ENCODE measurements at places on chromosomes 1 and 21. TPM values are rescaled to one million over a fixed set of nuclear protein-coding genes. Genes with fewer than 3 reads are reported as not detected.

GRCh38 chr1:15212954-15213291 lies 34.1 kb upstream of the FHAD1 start:
- H3K27ac ChIP-seq, result peak overlapping the region; percentile 46
- peaks cover 24% of the 10 kb centered on the region for H3K4me1 ChIP-seq
- DNase-seq, result no peak

DNA sequence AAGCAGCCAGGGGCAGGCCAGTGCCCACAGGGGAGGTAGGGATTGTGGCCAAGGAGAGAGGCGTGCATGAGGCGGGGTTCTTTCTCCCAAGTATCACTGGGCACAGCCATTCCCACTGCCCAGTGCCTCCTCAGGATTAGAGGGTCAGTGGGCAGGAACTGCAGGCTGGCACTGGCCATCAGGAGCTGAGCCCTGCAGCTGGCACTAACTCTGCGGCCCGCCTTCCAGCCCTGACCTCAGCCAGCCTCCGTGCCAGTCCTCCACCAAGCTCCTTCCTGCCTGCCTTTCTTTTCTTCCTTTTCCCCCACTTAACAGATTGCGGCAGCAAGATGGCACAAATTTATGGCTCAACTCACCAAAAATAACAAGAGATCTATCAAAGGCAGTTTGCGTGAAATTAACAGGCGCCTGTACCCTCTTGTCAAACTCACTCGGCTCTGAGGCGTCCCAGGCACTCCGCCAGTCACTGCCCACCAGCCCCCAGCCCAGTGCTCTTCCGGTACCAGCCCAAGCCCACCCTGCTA lies 11.1 kb downstream of the ADGRB2 start:
- H3K4me1 ChIP-seq, result no peaks in the 10 kb centered on the region
- no peak for DNase-seq
- H3K4me3 ChIP-seq, result no peak overlapping the region
- H3K27ac ChIP-seq, result no peak overlapping the region

- peaks cover 60% of the 10 kb centered on the region for H3K4me1 ChIP-seq
- DNase-seq, result no peak
- H3K27me3 ChIP-seq, result no peaks in the 10 kb centered on the region
- H3K36me3 ChIP-seq, result no peaks in the 10 kb centered on the region
- peak overlapping the region; percentile 48 for H3K4me3 ChIP-seq
Observed at GRCh38 chr1:26693599-26694572, 1.9 kb upstream of the ARID1A start.

- no peak for DNase-seq
- no peaks in the 10 kb centered on the region for H3K27me3 ChIP-seq
- H3K4me3 ChIP-seq, result no peak overlapping the region
- peaks cover 32% of the 10 kb centered on the region for H3K4me1 ChIP-seq
Observed at GRCh38 chr21:34989337-34990151, 59.6 kb downstream of the RUNX1 start.

Gene TSTD1
- total RNA-seq, result 35.1 TPM

Gene MYBPH
- 0.55 TPM for total RNA-seq

Gene ADORA3
- 10.8 TPM for total RNA-seq

Measured in left lung (tissue), 14 donors.